ENCODE measurements at places on chromosomes 5 and 9.

- DNase-seq = no peak
Measured at GRCh38 chr5:173229382-173229959, 5.5 kb downstream of the NKX2-5 start.

DNA sequence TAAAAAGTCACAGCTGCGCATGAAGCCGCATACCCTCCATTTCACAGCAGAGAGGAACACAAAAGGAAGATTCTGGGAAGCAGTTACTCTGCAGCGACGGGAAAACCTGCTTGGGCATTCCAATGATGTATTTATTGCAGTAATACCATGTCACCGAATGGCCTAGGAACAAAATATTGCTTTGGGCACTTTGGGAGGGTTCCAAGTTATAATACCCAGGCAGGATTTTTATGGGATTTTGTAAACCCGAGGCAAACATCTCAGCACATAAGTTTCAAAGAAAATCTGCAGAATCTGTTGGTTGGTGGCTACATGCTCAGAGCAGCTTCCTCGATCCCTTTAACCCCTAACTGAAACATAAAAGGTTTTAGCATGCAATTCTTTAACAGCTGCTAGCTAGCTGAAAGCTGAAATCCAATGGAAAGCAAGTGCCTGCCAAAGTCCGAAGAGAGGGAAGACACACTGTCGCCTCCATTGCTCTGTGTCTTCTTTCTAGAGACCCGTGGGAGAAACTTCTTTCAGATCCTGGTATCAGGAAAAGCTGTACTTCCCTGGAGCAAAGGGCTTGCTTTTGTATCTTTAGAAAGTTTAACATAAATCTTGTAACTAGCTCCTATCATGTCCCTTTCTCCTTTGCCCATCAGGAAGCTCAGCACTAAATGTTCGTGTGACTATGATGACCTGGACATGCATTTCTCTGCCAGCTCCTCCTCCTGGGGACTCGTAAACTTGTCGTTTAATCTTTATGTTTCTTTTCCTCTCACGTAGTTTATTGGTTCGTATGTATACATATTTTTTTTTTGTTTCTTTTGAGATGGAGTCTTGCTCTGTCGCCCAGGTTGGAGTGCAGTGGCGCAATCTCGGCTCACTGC is 195.0 kb downstream of the MAPKAP1 start:
- no peak for DNase-seq

- DNase-seq = no peak
Measured at GRCh38 chr9:134835448-134835847, 45.2 kb upstream of the FCN2 start.

- no peak for DNase-seq
Measured at GRCh38 chr5:86909418-86910295, 291.9 kb downstream of the COX7C start.

DNA sequence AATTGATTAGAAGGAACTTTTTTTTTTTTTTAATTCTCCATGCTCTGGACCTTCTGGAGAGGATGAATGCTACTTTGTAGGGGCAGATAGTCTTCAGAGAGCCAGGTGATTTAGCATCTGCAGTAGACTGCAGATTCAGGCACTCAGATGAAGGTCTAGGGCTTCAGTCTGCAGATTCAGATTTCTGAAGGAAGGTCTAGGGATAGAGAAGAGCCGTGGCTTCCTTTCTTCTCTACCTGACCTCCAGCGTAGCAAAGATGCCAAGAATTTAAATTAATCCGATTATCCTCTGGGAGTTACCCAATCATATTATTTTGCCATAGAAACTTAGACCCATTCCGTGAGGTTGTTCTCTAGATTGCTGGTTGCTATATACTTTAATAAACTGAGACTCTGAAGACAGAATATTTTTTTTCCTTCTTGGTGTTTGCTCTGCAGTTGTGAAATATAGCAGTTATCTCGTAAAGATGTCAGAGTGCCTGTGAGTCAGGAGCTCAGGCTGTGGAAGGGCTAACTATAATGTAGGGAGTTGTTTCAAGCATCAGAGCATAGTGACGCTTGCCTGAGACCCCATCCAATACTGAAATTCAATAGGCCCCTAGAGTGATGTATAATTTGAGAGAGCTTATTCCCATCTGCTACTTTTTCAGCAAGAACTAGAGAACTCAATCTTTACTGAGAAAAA is 132.7 kb upstream of the SLC12A2 start:
- DNase-seq = no peak

DNA sequence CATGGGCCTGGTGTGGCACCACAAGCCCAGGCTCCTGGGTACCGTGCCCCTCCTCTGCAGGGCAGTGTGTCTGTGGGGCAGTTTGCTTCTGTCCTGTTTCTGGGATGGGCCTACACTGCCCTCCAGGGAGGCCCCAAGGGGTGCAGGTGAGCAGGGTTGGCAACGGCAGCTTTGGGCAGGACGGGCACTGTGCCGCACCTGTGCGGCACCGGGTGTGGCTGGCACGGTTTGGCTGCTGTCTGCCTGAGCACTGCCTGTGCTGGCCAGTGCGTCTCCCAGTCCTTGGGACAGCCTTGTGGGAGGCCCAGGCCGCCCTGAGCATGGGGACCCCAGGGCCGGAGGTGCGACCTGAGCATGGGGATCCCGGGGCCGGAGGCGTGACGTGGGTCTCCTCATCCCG is 37.2 kb downstream of the RXRA start:
- DNase-seq = no peak

GRCh38 chr9:91082731-91083130 is 279.0 kb downstream of the AUH start:
- DNase-seq = no peak

DNA sequence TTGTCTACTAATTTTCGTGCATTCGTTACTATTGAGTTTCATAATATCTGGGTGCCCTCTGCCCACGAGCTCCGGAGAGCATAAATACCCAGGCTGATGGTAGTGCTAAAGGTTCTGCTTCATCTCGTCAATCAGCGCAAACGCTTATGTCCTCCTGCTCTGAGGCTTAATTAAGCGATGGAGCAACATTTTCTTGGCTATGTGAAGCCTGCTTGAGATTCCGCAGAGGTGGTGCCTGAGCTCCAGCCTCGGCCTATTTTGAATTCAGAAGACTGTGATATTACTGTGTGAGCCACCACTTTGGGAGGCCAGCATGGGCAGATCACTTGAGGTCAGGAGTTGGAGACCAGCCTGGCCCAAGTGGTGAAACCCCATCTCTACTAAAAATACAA is 44.8 kb downstream of the ANXA2R start:
- DNase-seq = no peak

GRCh38 chr5:122121479-122122465 is 7.6 kb upstream of the ZNF474 start:
- no peak for DNase-seq

DNA sequence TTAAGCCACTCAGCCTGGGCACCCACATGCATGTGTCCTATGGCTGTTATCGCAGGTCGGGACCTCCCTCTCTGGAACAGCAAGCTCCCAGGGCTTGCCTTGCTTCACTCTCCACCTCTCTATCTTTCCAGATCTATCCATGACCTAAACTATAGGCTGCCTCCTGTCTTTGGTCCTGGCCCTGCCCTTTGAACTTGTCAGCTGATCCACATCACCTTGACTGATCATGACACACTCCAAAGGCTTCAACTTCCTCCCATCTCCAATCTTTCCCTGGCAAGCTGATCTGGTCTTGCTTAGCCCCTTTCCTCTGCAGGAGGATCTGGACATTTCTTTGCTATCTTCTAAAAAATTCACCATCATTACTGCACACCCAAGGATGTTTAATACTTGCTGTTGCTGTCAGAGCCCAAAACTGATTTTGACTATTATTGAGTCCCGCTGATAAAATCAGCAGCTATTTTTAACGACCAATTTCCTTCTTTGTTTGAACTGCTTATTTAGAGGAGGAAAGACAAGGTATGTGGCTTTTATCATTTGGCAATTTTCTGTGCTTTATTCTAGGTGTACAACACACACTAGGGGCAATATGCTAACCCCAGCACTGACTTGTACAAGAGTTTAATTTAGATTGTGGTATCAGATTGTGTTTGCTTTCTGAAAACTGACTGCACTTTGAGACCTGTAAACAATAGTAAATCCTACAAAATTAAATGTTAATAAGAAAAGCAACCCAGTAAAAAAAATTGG is 33.5 kb downstream of the CARTPT start:
- DNase-seq = no peak

- no peak for DNase-seq
Measured at GRCh38 chr5:35789732-35790456, 66.8 kb upstream of the IL7R start.

- no peak for DNase-seq
Measured at GRCh38 chr9:130745210-130745800, 51.7 kb downstream of the EXOSC2 start.

DNA sequence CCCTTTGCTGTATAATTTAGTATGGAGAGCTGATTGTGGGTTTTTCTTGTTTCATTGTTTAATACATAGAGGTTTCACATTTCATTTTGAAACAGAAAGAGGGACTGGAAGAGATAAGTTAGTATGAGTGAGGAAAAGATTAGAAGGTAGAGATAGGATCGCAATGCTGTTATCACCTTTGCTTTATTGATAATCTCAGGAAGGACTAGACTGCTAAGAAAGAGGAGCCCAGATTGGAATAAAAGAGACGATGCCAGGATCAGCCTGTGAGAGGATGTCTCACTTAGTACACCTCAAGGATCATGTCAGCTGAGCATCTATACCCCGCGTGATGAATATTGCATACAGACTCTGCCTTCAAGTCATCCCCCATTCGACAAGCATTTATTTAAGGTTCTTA is 178.0 kb upstream of the DMAC1 start:
- no peak for DNase-seq

GRCh38 chr5:31052937-31053658 is 140.4 kb upstream of the CDH6 start:
- no peak for DNase-seq

DNA sequence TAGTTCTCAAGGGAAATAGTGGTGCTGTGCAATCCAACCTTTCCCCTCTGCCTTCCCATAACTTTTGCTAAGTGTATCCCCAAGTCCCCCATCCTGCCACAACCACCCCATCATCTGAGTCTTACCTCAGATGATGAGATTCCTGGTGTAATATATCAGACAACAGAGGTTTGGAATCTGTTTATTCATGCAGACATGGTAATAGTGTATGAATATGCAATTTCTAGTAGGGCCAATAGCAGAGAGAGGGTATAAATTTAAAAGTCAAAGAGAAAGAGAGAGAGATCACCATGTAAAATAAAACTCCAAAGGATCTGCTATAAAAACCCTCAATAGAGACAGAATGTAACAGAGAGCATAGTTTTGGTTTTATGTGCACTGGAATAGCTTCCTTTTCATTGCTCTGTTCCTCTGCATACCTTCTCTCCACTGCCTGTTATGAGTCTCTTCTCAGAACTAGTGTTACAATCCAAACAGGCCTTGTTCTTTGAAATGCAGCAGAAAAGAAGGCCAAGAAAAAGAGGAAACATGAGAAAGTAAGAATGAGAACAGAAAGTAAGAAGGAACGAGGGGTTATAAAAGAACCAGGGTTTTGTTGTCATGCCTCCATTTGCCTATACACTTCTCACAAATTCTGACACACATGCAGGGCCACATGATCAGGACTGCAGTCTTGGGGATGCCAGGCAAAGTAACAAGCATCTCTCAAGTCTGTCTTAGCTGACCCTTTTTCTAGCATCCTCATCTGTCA is 278.0 kb downstream of the CETN3 start:
- no peak for DNase-seq
